ENCODE measurements at places on chromosomes 13 and 19.

DNA sequence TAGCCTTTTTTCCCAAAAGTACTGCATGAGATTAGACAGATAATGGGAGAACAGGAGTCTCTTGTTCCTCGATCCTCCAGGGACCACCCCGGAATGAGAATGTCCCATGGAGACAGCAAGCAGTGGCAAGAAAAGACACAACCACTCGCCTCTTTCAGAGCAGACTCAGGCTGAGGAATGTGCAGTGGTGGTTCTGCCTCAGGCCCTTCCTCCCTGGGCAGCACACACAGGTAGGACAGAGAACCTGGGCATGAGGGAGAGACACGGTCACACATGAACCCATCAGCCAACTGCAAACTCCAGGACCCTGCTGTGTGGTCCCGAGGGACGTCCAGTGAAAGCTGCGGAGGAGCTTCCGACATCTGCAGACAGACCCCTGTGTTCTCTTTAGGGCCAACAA, 31.0 kb downstream of the CRYL1 start:
- ATAC-seq = peak; percentile 18

- peak; percentile 70 for ATAC-seq
These were observed 100.0 kb downstream of the GADD45B start for GRCh38 chr19:2575734-2576481.

DNA sequence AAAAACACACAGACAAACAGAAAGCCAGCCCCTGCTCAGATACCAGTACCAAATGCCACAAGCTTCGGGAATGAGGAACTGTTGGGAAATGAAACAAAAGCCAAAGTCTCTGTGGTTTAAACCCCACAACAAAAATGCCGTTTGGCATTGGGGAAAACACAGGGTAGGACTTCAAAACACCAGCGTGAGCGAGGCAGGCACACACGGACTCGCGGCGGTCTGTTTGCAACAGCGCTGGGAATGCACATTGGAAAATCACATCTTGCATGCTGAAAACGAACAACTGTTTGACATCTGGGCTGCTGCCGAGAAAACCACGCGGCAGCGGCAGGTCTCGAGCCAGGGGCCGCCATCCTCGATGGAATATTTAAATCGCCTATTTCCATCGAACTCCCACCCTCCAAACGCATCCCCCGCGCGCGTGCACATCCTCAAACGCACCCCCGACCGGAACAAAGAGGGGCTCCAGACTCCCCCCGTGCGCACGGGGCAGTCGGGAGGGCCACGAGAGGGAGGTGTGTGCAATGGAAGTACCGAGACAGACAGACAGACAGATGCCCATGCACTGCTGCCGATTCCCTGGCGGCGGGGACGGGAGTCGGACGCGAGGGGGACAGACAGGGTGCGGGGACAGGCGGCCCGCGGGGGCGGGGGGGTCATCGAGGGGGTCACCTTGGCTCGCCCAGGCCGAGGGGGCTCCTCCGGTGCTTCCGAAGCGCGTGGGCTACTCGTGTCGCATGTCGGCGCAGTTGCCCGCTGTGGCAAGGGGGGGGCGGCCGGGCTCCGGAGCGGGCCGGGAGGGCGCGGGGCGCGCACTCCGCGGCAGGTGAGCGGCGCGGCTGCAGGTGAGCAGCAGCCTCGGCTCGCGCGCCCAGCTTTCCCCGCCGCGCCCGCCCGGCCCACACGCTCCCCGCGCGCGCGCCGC, at the start of gene GPR12:
Gene GPR12, minus strand, starts transcription at position 880 of the 925 bp plus-strand sequence. CDS start 959 bp downstream, outside the sequence.
- ATAC-seq = peak; percentile 19

DNA sequence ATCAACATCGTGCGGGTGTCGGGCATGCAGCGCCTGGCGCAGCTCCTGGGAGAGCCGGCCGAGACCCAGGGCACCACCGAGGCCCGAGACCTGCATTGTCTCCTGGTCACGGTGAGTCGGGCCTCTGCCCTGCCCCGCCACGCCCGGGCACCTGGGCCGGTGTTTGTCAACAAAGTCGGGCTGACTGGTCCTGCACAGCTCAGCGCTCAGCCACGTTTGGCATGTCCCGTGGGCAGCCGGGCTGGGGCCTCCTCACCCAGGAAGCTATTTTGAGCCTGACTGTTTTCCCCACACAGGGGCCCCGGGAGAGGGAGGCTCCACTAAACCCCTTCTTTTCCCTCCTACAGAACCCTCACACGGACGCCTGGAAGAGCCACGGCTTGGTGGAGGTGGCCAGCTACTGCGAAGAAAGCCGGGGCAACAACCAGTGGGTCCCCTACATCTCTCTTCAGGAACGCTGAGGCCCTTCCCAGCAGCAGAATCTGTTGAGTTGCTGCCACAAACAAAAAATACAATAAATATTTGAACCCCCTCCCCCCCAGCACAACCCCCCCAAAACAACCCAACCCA, 1.3 kb downstream of the GADD45B start:
- ATAC-seq = no peak

DNA sequence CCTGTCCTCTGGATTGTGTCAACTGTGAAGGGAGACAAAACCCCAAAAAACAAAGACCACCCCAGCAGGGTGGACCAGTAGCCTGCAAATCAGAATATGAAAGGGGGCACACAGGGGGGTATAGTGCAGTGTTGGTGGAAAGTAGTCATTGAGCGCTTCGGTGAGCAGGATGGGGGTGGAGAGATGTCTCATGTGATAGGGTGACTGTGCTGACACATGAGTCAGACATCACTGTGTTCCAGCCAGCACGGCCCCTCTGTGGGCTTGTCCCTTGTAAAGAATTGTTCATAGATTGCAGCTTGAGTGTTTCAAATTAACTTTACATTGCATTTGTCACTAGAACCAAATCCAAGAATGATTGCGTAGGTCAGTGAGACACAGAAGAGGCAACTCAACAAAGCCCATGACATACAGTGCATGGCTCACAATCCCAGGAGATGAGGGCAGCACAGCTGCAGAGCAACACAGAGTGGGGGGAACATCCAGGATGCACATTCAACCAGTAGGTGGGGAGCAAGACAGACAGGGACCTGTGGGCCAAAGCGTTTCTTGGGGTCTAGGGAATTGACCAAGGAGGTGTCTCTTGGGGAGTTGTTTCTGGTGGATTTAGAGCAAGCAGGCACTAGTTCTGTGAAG, 7.5 kb downstream of the ZNF440 start:
- no peak for ATAC-seq

- ATAC-seq = no peak
These were observed 3.4 kb downstream of the PRR12 start for GRCh38 chr19:49594157-49594992.

GRCh38 chr19:38047049-38047438, 140.0 kb downstream of the SIPA1L3 start:
- ATAC-seq = no peak

- no peak for ATAC-seq
These were observed 457.1 kb downstream of the KLF12 start for GRCh38 chr13:73677048-73677601.

DNA sequence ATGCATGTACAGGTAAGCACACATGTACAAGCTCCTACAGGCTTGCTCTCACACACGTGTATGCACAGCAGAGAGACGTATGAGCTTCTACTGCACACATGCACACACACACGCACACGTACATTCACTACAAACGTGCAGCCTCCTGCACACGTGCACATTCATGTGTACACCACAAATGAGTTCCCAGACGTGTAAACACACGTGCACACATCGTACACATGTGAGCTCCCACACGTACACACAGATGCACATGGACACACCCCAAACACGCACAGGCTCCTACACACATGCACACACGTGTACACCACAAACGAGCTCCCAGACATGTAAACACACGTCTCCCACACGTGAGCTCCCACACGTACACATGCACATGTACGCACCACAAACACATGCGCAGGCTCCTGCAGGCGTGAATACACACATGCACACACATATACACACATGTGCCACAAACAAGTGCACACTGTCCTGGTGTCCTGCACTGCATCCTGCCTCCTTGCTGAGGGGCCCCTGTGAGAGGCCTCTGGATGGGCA, 83.7 kb upstream of the MCF2L start:
- no peak for ATAC-seq

- ATAC-seq = no peak
These were observed 293.6 kb downstream of the TDRD3 start for GRCh38 chr13:60690604-60691003.

GRCh38 chr13:46905249-46905648, 8.4 kb upstream of the HTR2A start:
- no peak for ATAC-seq

DNA sequence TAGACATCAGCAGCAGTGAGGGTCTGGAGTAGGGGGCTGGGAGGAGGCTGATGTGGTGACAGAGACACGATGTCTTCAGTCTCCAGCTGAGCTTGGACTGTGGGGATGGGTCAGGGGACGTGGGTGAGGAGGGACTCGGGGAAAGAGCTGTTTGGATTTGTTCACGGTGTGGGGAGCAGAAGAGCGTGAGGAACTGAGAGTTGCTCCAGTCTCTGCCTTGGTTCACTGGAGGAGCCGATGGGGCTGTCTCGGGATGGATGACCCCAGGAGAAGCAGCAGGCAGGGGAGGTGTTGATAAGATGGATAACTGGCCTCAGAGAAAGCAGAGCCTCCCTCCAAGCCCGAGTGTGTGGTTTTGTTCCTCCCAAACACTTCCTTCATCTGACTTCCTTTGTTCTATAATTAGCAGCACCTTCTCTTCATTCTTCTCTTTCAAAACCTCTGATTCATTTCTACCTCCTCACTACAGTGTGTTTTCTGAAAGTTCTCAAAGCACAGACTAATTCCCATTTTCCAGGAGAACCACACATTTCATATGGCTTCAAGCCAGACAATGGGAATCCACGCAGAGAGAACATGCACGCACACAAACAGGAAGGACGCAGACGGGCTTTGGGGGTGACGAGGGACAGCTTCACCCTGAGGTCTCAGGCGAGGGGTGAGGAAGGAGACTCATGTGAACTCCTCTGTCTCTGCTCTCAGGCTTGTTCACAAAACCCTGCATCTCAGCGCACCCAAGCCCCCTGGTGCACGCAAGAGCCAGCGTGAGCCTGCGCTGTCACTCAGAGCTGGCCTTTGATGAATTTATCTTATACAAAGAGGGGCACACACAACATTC, 18.6 kb downstream of the LAIR2 start:
- ATAC-seq = no peak

DNA sequence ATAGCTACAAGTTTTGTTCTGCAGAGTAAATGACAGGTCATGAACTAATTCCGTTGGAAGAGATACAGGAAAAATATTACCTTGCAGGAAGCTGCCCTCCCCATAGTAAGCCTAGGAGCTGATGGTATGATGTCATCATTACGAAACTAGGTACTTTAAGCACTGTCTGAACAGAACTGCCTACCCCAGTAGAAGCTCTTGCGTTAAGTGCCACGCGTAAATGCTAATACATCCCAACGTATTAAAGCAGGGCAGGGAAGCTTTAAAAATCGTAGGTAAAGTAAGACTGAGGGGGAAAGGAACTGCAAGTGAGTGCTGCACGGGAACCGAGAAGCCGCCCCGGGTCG, 572 bp downstream of the UGGT2 start:
- ATAC-seq = peak; percentile 59

DNA sequence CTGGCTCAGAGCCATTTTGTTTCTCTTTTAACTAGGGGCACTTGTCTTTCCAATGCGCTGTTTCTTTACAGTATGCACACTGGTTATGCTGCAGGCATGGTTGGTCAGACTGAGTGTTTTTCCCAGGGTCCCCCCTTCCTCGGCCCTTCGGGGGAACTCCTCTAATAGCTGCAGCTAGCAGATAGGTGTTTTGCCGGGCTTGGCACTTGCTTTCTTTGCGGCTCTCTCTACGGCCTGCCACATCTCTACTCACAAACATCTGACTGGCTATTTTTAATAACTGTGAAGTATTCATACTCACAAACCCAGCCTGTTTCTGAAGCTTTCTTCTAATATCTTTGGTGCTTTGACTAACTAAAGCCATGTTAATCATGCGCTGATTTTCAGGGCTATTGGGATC, 89.4 kb downstream of the SLC25A15 start:
- ATAC-seq = no peak

- no peak for ATAC-seq
These were observed 3.7 kb downstream of the SLC25A23 start for GRCh38 chr19:6455924-6456323.

DNA sequence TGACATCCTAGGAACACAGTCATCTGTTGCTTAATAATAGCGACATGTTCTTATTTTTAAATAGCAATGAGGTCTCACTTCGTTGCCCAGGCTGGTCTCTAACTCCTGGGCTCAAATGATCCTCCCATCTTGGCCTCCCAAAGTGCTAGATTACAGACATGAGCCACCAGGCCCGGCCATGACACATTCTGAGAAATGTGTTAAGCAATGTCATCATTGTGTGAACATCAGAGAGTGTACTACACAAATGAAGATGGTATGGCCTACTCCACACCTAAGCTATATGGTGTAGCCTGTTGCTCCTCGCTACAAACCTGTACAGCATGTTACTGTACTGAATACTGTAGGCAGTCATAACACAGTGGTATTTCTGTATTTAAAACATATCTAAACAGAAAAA, 24.6 kb upstream of the GARRE1 start:
- ATAC-seq = no peak

DNA sequence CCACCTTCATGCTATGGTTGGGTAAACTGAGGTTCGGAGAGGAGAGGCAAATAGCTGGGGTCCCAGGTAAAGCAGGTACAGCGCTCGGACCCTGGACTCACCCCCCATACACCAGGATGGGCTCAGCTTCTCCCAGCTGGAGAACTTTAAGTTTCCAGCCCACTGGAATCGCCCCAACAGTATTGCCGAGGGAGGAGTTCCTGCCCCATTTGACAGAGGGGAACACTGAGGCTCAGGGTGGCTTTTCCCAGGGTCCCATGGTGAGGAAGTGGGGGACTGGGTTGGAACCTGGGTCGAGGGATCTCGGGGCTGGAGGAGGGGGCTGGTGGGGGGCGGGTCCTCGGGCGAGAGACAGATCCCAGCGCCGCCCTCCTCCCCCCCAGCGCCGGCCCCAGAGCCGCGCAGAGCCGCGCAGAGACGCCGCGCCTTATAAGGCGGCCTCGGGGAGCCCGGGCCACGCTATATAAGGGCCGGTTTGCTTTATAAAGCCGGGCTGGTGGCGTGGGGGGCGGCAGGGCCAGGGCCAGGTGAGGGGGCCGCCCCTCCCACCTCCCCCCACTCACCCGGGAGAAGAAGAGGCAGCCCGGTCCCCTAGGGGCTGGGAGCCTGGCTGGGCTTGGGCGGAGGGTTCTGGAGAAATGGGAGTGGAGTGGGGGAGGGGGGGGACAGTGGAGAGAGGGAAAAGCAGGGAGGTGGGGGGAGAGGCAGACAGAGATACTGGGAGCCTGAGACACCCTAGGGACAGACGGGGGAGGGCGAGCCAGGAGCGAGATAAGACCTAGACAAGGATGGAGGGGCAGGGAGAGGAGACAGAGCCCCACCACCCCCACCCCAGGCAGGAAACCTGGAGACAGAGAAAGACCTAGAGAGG, 1.1 kb downstream of the CNN1 start:
- ATAC-seq = peak; percentile 66

Measured in gastroesophageal sphincter (tissue), 4 donors.